ENCODE measurements at places on chromosomes 1 and 21.

GRCh38 chr1:18861082-18861481 is 1.6 kb upstream of the TAS1R2 start:
- DNase-seq, result peak; percentile 40

DNA sequence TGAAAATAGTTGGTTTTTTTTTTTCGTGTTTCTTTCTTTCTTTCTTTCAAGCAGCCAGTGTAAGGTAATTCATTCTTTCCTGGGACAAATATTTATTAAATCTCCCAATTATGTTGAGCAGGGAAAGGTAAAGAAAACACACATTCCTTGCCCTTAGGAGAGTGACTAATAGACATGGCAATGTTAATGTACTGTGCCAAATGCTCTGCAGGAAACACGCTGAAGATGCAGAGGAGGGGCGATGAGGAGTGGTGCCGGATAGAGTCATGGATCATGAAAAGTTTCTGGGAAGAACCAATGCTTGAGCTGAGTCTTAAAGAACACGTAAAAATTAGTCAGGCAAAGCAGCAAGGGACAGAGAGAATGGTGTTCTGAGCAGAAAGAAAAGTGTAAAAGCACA is 199.2 kb downstream of the DNM3 start:
- no peak for DNase-seq

- DNase-seq, result no peak
Observed at GRCh38 chr1:56447823-56448222, 131.5 kb downstream of the PLPP3 start.

DNA sequence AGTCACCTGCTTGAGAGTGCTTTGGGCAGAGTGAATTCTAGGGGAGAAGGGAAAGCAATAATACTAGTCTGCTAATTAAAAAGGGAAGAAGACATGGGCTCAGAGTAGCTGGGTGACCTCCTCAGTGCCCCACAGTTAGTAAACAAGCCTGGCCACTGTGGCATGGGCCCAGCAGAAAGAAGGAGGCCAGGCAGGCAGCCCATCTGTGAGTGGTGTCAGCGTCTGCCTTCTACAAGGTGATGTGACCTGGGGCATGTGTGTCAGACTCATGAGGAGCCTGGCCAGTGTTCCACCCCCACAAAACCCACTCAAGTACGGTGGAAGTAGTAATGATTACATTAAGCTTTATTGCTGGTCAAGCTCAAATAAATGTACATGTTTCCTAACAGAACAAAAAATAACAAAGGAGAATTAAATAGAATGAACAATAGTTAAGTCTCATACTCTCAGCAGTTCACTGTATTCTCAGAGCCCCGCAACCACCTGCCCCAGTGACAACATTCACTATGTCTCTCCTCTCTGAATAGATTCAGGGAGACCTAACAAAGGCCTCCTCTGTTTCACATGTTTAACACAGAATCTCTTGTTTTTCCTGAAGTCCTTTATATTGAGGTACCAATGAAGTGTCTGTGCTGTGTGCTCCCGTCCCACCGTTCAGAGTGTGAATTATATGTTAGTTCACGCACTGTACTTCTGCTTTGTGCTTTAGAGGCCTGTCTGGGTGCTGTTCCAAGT is 32.5 kb downstream of the SLC22A15 start:
- DNase-seq, result no peak

- no peak for DNase-seq
Observed at GRCh38 chr1:55317673-55318072, 102.5 kb upstream of the USP24 start.

DNA sequence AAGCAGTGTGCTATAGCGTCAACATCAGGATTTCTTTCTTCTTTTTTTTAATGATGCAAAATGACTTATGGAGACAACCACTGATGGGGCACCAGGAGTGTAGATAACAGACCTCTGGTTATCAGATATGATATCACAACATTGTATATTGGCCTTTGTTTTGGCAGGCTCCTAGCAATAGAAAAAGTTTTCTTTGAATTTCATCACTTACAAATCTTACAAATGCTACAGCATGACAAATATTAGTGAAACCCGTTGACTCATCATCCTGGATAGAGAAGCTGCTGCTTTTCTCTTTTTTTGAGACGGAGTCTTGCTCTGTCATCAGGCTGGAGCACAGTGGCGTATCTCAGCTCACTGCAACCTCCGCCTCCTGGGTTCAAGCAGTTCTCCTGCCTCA is 92.9 kb downstream of the LTN1 start:
- no peak for DNase-seq

- no peak for DNase-seq
Observed at GRCh38 chr1:104064399-104064798, 314.7 kb downstream of the AMY1C start.

- no peak for DNase-seq
Observed at GRCh38 chr21:29571949-29572348, 273.2 kb downstream of the BACH1 start.

DNA sequence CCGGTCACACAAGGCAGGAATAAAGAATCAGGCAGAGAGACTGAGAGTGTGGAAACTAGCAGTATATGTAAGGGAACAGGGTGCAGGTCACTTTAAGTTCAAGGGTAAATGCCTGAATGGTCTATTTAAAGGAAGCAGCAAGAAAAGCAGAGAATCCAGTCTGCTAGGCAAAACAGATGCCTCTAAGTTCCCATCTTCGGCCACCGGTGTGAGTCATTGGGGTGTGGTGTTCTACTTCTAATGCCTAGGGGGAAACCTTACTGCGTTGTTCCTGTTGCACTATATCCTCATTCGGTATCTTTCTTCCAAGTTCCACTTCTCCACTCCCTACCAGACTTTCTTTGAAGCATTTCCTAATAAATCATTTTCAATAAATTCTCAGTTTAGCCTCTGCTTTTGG is 259.9 kb downstream of the HHIPL2 start:
- no peak for DNase-seq

DNA sequence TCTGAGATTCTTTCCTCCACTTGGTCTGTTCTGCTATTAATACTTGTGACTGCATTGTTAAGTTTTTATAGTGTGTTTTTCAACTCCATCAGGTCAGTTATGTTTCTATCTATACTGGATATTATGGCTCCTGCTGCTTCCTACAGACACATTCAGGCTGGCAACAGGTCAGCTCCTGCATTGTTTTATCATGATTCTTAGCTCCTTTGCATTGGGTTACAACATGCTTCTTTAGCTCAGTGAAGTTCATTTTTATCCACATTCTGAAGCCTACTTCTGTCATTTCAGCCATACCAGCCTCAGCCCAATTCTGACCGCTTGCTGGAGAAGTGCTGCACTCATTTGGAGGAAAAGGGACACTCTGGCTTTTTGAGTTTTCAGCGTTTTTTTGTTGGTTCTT is 37.3 kb upstream of the F3 start:
- no peak for DNase-seq

- peak; percentile 35 for DNase-seq
Observed at GRCh38 chr1:56709269-56709880, 64.3 kb downstream of the PRKAA2 start.

GRCh38 chr1:167333124-167333523 is 112.4 kb downstream of the POU2F1 start:
- no peak for DNase-seq

DNA sequence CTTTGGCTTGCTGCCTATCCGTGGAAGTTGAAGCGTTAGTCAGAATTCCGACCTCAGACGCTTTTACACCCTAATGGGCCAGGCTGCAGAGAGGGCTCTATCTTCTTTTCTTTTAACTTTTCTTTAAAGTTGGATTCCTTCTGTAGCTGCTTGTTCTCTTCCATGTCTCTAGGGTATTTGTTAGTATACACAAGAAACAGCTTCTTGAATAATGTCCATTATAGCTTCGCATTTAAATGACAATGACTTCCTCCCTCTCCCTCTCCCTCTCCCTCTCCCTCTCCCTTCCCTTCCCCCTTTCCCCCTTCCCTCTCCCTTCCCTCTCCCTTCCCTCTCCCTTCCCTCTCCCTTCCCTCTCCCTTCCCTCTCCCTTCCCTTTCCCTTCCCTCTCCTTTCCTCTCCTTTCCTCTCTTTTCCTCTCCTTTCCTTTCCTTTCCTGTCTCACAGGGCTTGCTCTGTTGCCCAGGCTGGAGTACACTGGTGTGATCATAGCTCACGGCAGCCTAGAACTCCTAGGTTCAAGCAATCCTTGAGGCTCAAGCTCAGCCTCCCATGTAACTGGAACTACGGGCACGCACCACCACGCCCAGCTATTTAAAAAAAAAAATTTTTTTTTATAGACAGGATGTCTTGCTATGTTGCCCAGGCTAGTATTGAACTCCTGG is 33.0 kb downstream of the RIPPLY3 start:
- DNase-seq, result no peak

DNA sequence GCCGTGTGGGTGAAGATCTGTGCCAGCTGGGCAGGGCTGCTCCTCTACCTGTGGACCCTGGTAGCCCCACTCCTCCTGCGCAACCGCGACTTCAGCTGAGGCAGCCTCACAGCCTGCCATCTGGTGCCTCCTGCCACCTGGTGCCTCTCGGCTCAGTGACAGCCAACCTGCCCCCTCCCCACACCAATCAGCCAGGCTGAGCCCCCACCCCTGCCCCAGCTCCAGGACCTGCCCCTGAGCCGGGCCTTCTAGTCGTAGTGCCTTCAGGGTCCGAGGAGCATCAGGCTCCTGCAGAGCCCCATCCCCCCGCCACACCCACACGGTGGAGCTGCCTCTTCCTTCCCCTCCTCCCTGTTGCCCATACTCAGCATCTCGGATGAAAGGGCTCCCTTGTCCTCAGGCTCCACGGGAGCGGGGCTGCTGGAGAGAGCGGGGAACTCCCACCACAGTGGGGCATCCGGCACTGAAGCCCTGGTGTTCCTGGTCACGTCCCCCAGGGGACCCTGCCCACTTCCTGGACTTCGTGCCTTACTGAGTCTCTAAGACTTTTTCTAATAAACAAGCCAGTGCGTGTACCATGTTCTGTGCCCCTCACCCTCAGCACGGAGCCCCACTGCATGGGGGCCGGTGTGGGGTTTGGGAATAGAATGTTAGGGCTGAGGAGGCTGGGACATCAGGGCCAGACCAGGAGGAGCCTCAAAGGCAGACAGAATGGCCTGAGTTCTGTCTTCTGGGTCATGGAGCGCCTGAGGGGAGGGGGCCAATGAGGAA is 21.3 kb downstream of the SERINC2 start:
- no peak for DNase-seq

DNA sequence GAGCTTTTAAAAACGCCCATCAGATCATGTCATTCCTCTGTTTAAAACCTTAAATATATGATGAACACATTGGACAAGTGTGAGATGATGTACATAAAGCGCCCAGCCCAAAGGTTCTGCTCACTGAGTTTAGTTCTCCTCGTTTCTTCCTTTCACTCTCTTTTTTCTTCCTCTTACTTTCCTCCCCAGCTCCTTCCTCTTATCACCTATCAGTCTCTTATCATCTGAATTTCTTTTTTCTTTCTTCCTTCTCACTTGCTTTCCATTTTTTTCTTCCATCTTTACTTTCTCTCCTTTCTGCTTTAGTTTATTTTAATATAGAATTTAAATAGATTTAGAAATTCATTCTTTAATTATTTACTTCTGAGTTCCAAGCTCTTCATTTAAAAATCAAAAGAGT is 17.8 kb upstream of the POGZ start:
- no peak for DNase-seq

DNA sequence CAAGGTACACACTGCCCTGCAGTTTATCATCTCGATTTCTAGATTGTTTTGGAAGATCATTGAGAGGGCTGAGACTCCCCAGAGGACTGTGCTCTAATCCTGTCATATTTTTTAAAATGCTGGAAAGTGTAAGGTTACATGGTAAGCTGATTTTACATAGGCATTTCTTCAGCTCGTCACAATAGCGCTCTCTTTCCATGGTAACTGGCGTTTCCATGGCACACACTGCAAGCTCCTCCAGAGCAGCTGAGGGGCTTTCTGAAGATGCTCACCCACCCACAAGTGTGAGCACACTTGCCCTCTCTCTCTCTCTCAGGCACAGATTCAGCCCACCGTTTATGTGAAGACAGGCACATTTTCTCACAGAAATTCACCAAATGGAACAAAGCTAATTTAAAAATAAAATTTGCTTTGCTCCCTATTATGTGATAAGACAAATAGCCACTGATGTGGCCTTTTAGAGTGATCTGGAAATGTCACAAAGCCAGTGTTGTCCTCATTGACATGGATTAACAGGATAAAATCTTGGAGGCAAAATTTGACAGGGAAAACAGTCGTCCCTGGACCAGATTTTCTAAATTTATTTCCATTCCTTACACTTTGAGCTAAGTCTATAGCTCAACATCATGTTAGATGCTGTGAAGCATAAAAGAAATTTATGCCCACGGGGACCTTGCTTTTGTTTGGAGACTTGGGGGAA is 421.5 kb downstream of the RWDD3 start:
- DNase-seq, result no peak

DNA sequence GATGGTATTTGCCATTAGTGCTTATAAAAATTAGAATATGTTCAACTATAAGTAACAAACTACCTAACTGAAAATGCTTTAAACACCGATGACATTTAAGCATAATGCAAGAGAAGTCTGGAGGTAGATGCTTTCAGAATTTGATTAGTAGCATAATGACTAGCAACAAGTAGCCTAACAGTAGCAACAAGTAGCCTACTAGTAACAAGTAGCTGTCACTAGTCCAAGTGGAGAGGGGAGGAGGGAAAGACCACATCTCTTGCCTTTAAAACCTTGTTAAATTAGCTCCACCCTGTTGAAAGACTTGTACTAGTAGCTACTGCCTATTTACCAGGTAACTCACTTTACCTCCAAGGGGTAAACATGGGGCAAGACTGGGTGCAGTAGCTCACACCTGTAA is 7.9 kb downstream of the GPR88 start:
- no peak for DNase-seq

- DNase-seq, result no peak
Observed at GRCh38 chr1:212313616-212314015, 28.4 kb downstream of the PPP2R5A start.

- no peak for DNase-seq
Observed at GRCh38 chr1:100413035-100413434, 60.7 kb downstream of the CDC14A start.

GRCh38 chr21:41220208-41220733 is 52.3 kb downstream of the BACE2 start:
- no peak for DNase-seq

DNA sequence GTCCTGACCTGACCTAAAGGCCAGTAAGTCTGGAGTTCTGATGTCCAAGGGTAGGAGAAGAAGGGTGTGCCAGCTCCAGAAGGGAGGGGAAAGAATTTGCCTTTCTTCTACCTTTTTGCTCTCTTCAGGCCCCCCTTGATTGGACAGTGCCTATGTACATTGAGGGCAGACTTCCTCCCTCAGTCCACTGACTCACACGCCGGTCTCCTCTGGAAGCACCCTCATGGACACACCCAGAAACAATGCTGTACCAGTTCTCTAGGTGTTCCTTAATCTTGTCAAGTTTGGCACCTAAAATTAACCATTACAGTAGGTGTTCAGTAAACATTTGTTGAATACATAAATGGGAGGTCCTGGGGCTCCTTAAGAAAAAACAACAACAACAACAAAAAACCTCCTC is 51.0 kb upstream of the POU2F1 start:
- no peak for DNase-seq

GRCh38 chr1:5447503-5447960 is 544.7 kb downstream of the NPHP4 start:
- no peak for DNase-seq

- DNase-seq, result no peak
Observed at GRCh38 chr1:194723067-194723466, 1536.7 kb upstream of the B3GALT2 start.
